B cell (primary cell): ENCODE measurements at places on chromosomes 1 and 21. TPM values are rescaled to one million over a fixed set of nuclear protein-coding genes. Genes with fewer than 3 reads are reported as not detected.

DNA sequence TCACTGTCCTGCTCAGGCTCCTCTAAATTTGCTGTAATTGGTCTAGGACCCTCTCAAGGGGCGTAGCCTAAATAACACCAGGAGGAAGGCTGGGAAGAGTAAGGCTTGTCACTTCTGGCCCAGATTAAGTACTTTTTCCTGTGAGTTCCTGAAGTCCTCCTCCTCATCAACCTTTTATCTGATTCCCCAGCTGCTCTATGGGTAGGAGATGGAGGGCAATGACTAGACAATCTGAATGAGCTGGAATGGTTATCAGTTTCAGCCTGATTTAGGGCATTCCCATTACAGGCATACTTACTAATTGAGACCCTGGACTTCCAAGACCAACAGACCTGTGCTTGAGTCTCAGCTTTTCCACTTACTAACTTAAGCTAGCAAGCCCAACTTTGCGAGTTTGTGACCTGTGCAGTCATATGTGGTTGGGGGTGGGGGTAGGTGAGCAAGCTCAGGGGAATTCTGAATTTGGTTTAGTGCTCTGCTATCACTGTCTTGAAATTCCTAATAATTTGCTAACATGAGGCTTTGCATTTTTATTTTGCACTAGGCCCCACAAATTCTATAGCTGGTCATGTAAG is 18.0 kb upstream of the FGGY start:
- DNase-seq: no peak

DNA sequence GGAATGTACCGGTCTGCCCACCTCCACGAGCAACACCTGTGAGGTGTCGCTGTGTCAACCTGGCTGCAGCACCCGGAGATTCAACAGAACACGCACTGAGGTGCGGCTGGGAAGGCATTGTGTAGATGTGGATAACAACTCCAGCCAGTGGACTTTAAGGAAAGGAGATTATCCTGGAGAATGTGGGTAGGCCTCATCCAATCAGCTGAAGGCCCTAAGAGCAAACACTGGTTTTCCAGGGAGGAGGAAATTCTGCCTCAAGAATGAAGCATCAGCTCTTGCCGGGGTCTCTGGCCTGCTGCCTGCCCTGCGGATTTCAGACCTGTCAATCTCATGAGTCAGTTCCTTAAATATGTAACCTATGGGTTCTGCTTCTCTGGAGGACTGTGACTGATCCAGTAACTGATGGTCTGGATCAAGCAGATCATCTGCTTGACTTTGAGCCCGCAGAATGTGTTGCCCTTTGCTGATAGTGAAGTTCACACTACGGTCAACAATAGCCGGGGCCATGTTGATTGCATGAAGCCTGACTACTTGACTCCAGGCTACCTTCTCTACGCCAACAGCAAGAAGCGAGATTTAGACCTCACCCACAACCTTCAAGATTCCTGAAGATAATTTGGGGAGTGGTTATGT is 15.9 kb upstream of the PRDM15 start:
- no peak for DNase-seq

DNA sequence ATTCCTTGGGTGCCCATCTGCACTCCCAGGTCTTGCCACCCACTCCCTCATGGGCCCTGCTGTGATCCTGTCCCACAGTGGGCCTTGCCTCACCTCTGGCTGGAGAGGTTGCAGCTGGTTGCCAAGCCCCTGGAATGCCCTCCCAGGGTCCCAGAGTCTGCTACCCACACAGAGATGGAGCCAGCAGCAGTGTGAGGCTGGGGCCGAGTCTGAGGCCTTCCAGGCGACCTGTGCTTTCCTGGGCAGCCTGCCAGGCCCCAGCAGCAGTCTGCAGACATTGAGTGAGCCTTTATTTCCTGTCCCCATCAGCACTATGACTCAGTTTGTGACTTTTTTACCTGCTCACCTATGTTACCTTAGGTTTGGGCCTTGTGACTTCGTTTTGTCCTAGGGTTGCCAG is 25.0 kb upstream of the TSPAN2 start:
- no peak for DNase-seq

DNA sequence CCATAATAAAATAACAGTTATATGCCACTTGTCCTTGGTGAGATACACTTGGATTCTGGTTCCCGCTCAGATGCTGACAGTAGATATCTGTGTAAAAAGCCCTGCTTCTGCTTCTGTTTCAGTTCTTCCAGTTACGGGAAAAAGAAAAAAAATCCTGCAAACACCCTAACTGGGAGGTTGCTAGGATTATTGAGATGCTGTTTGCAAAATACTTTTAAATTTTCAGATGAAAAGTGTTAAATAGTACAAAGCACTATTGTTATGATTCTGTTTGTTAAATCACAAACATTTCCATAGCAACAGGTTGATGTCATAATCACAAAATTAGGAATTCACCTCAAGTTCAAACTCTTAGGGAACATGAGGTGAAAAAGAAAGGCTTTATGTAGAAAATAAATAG is 232.3 kb downstream of the HMCN1 start:
- DNase-seq: no peak

GRCh38 chr1:36689992-36690391 is 207.3 kb upstream of the CSF3R start:
- DNase-seq: no peak

DNA sequence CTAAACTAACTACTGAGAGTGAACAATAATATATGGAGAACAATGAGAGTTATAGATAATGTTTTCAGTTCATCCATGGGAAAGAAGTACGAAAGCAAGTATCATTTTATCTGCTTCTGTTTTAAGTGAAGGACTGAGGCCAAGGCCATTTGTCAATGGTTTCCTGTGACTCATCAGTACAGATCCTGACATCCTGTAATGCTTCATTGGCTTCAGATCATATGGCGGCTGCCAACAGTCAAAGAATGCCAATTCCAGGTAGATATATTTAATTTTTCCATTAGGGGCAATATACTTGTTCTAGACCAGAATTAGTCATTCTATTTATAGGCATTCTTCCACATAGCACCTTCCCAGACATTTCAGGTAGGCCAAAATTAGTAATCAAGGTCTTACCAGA is 97.3 kb downstream of the USH2A start:
- no peak for DNase-seq

GRCh38 chr1:101365186-101365585 is 128.4 kb downstream of the S1PR1 start:
- DNase-seq: no peak

DNA sequence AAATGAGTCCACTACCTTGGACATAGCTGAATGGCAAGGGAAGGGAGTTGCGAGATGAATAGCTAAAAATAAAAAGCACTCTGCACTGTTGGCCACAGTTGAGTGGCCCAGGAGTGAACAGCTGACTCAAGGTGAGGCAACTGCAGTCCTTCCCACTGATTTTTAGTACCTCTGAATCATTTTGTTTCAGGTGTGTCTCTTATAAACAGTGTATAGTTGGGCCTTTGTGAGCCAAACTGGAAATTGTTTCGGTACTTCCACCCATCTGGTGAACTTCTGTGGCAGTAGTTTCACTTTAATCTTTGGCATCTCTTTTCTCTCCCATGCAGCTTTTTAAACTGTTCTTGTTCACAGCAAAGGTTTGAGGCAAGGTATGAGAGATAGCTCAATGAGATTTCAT is 122.7 kb downstream of the VAV3 start:
- DNase-seq: peak; percentile 42

The OMA1 gene
- 22.0 and 22.8 TPM in 2 replicates for polyA plus RNA-seq

The ASTN1 gene
- not detected in 2 replicates for polyA plus RNA-seq

The GSTM2 gene
- 73.0 and 94.4 TPM in 2 replicates for polyA plus RNA-seq

The AMY1B gene
- polyA plus RNA-seq: 0.16 TPM in 1 of 2 replicates, not detected in the other

The ITLN1 gene
- polyA plus RNA-seq: not detected in 2 replicates

The TAS1R1 gene
- polyA plus RNA-seq: 0.09 TPM in 1 of 2 replicates, not detected in the other
